Left ventricle myocardium inferior (tissue), 1 donor: ENCODE measurements at places on chromosomes 4 and X. TPM values are rescaled to one million over a fixed set of nuclear protein-coding genes. Genes with fewer than 3 reads are reported as not detected.

GRCh38 chr4:164639001-164639400 is 114.9 kb upstream of the SMIM31 start:
- H3K27me3 ChIP-seq, result no peaks in the 10 kb centered on the region
- DNase-seq, result no peak
- H3K27ac ChIP-seq, result no peak overlapping the region
- H3K36me3 ChIP-seq, result no peaks in the 10 kb centered on the region

GRCh38 chr4:165612936-165613335 is 234.1 kb downstream of the CPE start:
- no peak overlapping the region for H3K27ac ChIP-seq
- peaks cover 10% of the 10 kb centered on the region for H3K4me1 ChIP-seq
- no peaks in the 10 kb centered on the region for H3K27me3 ChIP-seq
- H3K4me3 ChIP-seq, result no peak overlapping the region
- no peaks in the 10 kb centered on the region for H3K36me3 ChIP-seq

DNA sequence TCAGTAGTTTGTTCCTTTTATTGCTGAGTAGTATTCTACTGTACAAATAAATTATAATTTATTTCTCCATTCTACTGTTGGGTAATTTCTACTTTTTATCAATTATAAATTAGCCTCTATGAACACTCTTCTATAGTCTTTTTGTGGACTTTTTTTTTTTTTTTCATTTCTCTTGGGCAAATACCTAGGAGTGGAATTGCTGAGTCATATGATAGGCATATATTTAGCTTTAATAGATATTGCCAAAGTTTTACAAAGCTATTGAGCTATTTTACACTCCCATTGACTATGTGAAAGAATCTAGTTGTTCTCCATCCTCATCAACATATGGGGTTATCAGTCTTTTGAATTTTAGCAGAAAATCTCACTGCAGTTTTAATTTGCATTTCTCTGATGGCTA is 12.6 kb downstream of the NYX start:
- H3K27me3 ChIP-seq, result no peaks in the 10 kb centered on the region
- no peak for DNase-seq
- no peak overlapping the region for H3K4me3 ChIP-seq

MGARP gene
- 0.60 TPM for total RNA-seq

CSAG2 gene
- total RNA-seq, result not detected

DNA sequence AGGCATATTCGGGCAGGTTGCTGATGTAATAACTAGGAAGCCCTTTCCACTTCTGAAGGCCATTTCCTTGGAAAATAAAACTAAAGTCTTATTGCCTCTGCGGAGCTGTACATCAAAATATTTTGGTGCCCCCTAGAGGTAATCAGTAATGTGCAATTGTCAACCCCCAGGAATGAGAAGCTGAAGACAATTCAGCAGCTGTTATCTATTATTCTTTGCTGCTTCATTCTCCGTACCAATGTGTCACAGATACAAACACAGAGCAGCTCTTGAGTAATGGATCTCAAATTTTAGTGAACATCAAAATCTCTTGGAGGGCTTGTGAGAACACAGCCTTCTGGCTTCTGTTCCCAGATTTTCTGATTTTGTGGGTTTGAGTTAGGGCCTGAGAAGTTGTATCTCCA is 3.5 kb upstream of the SLIT2 start:
- H3K4me3 ChIP-seq, result no peak overlapping the region
- H3K4me1 ChIP-seq, result peaks cover 22% of the 10 kb centered on the region
- no peaks in the 10 kb centered on the region for H3K36me3 ChIP-seq
- peaks cover 23% of the 10 kb centered on the region for H3K27me3 ChIP-seq

DNA sequence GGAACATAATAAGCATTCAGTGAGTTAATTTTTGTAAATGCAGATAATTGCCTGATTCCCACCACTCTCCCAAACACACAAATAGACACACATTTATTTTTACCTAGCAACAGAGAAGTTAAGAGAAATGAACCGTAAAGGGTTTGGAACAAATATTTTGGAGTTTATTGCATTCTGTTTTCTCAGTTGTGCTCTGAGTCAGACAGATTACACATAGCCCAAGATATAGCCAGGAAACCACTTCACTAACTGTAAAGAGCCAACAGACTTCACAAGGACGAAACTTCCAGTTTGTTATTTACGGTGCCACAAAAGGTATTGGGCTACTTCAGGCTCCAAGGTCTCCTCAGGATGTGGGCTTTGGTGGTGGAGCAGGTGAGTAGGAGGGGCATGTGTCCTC is 217.0 kb downstream of the BMPR1B start:
- H3K27me3 ChIP-seq, result no peaks in the 10 kb centered on the region
- H3K36me3 ChIP-seq, result no peaks in the 10 kb centered on the region
- no peak overlapping the region for H3K27ac ChIP-seq
- no peak for DNase-seq
- H3K4me1 ChIP-seq, result no peaks in the 10 kb centered on the region
- no peak overlapping the region for H3K4me3 ChIP-seq

DNA sequence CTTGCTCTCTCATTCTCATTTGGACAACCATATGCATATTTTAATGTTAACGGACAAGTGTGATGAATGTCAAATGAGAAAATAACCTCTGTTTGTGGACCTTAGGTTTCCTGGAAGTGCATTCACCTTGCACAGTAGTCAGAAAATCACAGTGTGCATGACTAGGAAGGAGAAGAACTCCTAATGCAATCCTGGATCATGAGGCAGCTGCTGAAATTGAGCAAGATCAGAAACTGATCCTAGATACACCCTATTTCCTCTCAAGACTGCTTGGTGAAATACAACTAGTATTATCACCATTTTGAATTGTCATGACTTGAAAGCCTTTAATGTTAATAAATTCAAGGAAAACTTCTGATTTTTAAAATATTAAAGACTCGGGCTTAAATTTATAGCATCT is 1148.9 kb downstream of the STIM2 start:
- no peak for DNase-seq
- H3K36me3 ChIP-seq, result no peaks in the 10 kb centered on the region
- no peak overlapping the region for H3K4me3 ChIP-seq
- H3K27ac ChIP-seq, result no peak overlapping the region
- H3K27me3 ChIP-seq, result no peaks in the 10 kb centered on the region

- H3K4me1 ChIP-seq, result no peaks in the 10 kb centered on the region
- H3K27ac ChIP-seq, result no peak overlapping the region
- no peak for DNase-seq
- no peaks in the 10 kb centered on the region for H3K36me3 ChIP-seq
These were observed 68.1 kb downstream of the DIAPH2 start for GRCh38 chrX:96752781-96753180.

GRCh38 chrX:123905332-123905731 is 45.5 kb downstream of the XIAP start:
- no peak for DNase-seq
- no peaks in the 10 kb centered on the region for H3K27me3 ChIP-seq
- H3K4me3 ChIP-seq, result no peak overlapping the region
- H3K4me1 ChIP-seq, result no peaks in the 10 kb centered on the region
- H3K36me3 ChIP-seq, result peaks cover 12% of the 10 kb centered on the region
- H3K27ac ChIP-seq, result no peak overlapping the region

GRCh38 chr4:138320831-138321230 is 78.7 kb upstream of the SLC7A11 start:
- H3K27ac ChIP-seq, result no peak overlapping the region
- H3K4me3 ChIP-seq, result no peak overlapping the region
- no peak for DNase-seq
- no peaks in the 10 kb centered on the region for H3K36me3 ChIP-seq
- H3K27me3 ChIP-seq, result no peaks in the 10 kb centered on the region
- H3K4me1 ChIP-seq, result no peaks in the 10 kb centered on the region

DNA sequence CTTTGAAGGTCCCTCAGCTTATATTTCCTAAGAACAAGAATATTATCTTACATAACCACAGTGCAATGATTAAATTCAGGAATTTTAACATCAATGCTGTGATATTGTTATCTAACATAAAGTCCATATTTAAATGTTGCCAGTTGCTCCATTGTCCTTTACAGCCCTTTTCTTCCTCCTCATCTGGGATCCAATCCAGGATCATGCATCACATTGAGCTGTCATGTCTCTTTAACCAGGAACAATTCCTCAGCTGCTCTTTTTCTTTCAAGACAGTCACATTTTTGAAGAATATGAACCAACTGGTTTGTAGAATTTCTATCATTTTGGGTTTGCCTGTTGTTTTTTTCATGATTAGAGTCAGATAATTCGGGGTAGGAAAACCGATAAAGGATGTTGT is 12.0 kb downstream of the TMSB4X start:
- no peaks in the 10 kb centered on the region for H3K36me3 ChIP-seq
- H3K4me3 ChIP-seq, result no peak overlapping the region
- no peak for DNase-seq
- H3K27ac ChIP-seq, result no peak overlapping the region

GRCh38 chrX:33336783-33337182 is 125.4 kb upstream of the DMD start:
- H3K27me3 ChIP-seq, result no peaks in the 10 kb centered on the region
- H3K4me1 ChIP-seq, result no peaks in the 10 kb centered on the region
- no peaks in the 10 kb centered on the region for H3K36me3 ChIP-seq
- H3K4me3 ChIP-seq, result peak overlapping the region; percentile 32
- no peak for DNase-seq

DNA sequence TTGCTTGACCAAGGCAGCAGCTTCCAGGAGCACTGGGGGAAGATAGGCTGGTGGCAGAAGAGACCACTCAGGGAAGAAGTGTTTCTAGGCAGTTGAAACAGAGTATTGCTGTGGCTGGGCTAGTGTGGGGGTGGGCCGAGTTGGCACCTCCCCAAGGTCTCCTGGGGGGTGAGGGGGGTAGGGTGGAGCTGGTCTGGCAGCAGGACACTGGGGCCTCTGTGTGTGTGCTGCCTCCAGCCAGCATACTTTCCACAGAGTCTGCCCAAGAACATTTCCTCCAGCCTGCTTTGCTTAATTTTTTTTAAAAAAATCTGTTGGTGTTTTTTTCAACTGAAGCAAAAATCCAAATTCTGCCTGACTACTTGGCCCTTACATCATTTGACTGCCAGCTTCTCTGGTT is 4.0 kb downstream of the ITIH6 start:
- H3K27me3 ChIP-seq, result no peaks in the 10 kb centered on the region
- DNase-seq, result no peak

GRCh38 chr4:158535130-158535614 is 13.5 kb downstream of the RXFP1 start:
- no peak overlapping the region for H3K4me3 ChIP-seq
- no peak for DNase-seq
- H3K27me3 ChIP-seq, result no peaks in the 10 kb centered on the region
- no peak overlapping the region for H3K27ac ChIP-seq
- H3K4me1 ChIP-seq, result no peaks in the 10 kb centered on the region
- H3K36me3 ChIP-seq, result no peaks in the 10 kb centered on the region

GRCh38 chrX:130053236-130053635 is 57.1 kb downstream of the ELF4 start:
- H3K27ac ChIP-seq, result no peak overlapping the region
- H3K4me3 ChIP-seq, result no peak overlapping the region
- H3K36me3 ChIP-seq, result peaks cover 50% of the 10 kb centered on the region
- no peaks in the 10 kb centered on the region for H3K4me1 ChIP-seq
- no peaks in the 10 kb centered on the region for H3K27me3 ChIP-seq
- DNase-seq, result no peak

- H3K36me3 ChIP-seq, result no peaks in the 10 kb centered on the region
- H3K27ac ChIP-seq, result no peak overlapping the region
- no peaks in the 10 kb centered on the region for H3K4me1 ChIP-seq
- H3K27me3 ChIP-seq, result peaks cover 16% of the 10 kb centered on the region
- H3K4me3 ChIP-seq, result no peak overlapping the region
These were observed 46.0 kb upstream of the CLNK start for GRCh38 chr4:10730590-10730989.

BCOR gene
- total RNA-seq, result 15.1 TPM

NUDT6 gene
- total RNA-seq, result 13.9 TPM

CXXC4 gene
- 4.5 TPM for total RNA-seq

TEX11 gene
- total RNA-seq, result not detected

DNA sequence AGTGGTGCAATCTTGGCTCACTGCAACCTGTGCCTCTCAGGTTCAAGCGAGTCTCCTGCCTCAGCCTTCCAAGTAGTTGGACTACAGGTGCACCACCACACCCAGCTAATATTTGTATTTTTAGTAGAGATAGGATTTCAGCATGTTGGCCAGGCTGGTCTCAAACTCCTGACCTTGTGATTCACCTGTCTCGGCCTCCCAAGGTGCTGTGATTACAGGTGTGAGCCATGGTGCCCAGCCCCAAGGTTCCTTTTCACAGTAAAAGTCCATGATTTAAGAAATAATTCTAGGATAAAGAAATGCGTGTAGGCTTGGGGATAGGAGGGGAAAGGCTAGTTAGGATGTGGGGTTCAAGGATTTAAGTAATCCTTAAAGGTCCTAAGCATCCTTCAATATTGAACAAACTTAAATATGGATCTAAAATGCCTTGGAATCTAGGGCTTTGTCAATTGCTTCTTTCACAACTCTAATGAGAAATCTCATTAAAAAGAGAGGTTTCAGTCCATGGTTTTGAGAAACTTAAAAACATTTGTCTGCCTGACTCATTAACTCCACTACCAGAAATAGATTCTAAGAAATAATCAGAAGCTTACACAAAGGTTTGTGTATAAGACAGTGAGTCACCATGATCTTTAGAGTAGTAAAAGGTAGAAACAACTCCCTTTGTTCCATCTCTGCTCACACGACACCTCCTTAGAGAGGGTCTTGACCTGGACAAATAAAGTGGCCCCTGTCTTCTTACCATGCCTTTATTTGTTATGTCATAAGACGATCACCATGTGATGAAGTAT is 203.2 kb downstream of the PTTG2 start:
- no peak for DNase-seq
- H3K4me1 ChIP-seq, result peaks cover 23% of the 10 kb centered on the region
- H3K4me3 ChIP-seq, result no peak overlapping the region

DNA sequence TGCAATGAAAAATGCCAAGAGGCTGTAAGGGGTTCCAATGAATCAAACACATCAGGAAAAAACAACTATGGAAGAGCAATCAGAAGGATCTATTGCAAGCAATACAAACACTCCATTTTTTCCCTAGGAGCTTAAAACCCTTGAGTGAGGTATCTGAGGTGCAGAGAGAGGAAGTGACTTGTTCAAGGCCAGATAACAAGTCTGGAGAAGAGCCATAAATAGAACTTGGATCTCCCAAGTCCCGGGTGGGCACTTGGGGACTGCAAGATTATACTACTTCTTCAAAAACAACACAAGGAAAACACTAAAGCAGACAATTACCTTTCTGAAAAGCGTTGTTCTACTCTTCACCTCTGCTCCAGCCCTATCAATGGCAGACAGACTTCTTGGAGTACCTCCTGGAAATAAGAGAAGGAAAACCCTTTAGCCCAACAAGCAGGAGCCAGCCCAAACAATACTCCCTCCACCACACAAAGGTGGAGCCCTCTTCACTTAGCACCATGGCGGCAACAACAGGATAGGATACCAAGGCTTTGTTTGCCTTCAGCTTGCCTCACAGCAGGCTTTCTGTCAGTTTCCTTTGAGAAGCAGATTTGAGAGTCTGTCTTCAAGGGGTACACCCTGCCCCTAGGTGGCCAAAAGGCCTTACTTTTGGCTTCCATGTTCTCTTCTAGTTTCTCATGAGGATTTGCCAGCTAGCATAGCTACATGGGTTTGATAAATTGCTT is 26.0 kb downstream of the AIFM1 start:
- no peak overlapping the region for H3K27ac ChIP-seq
- no peak for DNase-seq
- no peak overlapping the region for H3K4me3 ChIP-seq
- peaks cover 54% of the 10 kb centered on the region for H3K36me3 ChIP-seq
- no peaks in the 10 kb centered on the region for H3K27me3 ChIP-seq
- H3K4me1 ChIP-seq, result peaks cover 7% of the 10 kb centered on the region

- DNase-seq, result peak; percentile 76
- H3K4me3 ChIP-seq, result peak overlapping the region; percentile 50
- no peaks in the 10 kb centered on the region for H3K27me3 ChIP-seq
- H3K27ac ChIP-seq, result no peak overlapping the region
- H3K4me1 ChIP-seq, result peaks cover 20% of the 10 kb centered on the region
These were observed 122.3 kb upstream of the TBL1X start for GRCh38 chrX:9342561-9343051.
